ENCODE measurements at places on chromosomes 13 and 19.

GRCh38 chr13:50247223-50247622, 232.0 kb downstream of the KCNRG start:
- no peak for DNase-seq

DNA sequence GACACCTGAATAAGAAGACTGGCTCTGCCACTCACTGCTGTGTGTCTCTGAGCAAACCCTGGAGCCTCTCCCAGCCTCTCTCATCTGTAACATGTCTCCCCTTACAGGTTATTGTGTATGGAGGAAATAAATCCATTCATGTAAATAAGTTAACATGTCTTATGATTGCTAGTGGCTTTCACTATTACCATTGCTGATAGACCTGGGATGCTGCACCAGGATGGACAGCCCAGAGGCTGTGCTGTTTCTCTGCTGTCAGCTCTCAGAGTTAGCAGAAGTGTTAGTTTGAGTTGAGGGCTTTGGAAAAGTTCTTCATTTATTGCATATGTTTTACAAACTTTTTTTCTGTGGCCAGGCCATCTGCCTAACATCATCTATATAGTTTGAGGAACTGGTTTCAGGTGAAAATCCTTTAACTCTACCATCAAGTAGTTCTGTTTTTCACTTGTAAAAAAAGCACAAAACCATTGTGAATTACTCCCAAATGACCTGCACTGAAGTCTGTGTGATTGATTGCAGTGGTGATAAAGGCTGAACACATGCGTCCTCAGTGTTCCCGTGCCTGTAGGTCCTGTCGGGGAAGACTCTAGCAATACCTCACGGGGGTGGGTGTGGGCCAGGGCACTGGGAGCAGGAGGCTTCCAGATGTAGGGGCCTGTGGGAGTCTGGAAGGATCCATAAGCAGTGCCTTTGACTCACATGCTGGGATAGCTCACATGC, 24.6 kb downstream of the MPHOSPH8 start:
- DNase-seq, result no peak

DNA sequence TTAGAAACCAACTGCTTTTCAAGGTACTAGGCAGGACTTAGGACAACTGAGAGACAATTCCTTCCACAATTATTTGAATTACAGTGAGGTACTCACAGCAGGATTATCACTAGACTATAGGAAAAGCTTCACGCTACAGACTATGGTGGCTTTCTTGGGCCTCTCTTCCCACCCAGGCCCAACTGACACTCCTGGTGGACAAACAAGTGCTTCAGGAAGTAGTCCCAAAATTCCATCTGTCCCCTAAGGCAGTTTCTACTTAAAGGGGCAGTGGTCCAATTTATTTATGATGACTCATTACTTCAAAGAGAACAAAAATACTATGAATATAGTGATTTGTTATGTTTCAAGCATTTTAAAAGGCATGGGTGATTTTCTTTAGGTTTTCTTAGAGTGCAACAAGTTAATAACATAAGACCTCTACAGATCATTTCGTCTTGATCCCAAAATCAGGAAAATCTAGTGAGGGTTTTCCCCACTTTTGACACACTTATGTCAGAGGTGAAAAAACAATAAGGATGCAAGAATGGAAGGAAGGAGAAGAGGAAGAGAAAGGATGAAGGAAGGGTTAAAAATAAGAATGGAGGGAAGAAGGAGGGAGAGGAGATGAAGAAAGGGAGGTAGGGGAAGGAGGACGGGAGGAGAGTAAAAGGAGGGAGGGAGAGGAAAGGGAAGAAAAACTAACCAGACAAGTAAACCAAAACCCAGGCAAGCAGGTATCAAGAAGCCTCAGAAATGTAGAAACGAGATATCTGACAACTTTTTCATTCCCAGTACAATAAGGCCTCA, 100.7 kb downstream of the SERP2 start:
- DNase-seq, result peak; percentile 27

DNA sequence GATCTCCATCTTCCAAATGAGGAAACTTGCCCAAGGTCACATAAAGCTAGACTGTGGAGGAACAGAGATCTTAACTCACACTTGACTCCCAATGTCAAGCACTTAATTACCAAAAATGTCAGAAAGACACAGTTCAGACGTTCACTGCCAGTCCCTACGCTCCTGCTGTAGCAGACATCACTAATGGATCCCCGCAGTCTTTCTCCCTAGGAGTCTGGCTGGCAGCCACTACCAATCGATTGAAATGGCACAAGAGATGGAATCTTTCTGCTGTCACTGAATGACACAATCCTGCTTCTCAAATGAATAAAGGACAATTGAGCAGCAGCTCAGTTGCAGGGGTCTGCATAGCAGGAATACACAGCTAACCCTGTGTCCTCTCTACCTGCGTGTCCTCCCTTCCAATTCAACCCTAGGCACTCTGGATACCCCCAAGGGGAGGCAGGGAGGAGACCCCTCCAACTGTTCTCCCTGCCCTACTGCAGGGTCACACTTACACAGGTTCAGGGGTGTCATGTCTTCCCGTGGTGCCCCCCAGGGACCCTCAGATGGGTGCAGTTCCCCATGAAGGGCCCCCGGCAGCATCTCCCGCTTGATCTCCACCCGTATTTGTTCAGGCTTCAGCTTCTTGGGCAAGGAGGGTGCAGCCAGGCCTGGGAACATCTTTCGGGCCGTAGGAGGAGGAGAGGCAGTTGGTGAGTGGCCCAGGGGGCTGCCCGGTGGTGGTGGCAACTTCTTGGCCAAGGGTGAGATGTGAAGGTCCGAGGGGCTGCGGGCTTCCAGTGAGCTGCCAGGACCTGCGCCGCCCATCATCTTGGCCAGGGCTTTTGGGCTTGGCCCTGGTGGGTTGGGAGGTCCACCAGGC, 7.9 kb upstream of the AKAP8L start:
- DNase-seq, result no peak

Data from HS-27A (cell line).